ENCODE measurements at places on chromosomes 5 and 9.

GRCh38 chr9:13439685-13440476 is 160.4 kb upstream of the MPDZ start:
- no peak for DNase-seq

DNA sequence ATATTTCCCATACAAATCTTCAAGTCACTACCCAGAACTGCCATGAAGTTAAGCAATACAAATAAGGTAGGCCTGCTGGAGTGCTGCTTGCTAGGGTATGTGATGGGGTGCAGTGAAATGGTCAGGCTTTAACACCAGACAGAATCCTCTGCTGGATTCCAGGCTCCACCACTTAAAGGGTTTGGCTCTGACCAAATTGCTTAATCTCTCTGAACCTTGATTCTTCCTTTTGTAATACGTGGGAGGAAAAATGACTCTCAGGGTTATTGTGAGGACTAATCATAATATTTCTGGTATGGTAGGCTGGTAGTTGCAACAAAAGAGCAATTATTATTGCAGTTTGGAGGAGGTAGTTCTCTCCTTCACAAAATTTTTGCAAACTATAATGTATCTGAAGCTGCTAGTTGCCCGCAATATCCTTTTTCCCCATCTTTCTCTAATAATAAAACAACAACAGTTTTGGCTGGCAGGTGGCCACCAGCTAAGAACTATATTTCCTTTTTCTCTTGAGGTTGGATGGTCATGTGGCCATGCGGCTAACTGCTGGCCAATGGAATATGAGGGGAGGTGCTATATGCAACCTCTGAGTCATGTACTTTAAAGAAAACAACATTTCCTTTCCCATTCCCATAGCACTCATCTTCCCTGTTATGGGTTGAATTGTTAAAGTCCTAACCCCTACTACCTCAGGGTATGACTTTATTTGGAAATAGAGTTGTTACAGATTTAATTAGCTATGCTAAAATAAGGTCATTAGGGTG is 44.1 kb downstream of the CCL28 start:
- no peak for DNase-seq

- DNase-seq, result no peak
Observed at GRCh38 chr5:23396346-23396745, 111.1 kb upstream of the PRDM9 start.

- no peak for DNase-seq
Observed at GRCh38 chr5:80860924-80861613, 99.1 kb upstream of the RASGRF2 start.

DNA sequence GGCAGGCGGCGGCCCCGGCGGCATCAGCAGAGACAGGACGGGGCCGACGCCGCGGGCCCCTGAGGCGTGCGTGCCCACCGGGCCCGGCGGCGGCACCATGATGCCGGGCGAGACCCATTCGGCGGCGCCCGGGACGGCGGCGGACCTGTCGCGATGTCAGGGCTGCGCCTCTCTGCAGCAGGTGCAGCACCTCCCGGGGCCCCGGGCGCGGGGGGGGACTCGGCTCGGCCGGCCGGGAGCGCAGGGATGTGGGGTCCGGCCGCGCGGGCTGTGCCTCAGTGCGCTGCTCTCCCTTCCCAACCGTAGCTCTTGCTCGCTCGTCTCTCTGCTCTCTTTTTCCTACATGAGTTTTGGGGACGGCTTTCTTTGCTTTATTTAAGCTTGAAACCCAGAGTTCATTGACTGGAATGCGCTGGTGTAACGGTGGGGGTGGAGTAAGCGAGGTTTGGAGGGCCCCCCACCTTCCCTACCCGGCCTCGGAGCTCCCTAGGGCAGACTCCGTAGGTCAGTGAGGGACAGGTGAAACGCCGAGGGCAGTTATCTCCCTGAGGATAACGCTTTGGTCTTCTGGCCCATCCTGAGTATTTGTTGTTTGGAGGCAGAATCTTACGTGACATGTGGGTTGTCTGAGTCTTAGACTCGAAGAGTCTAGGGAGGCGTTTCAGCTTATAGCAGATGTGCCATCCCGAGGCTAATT is 490 bp downstream of the ICE1 start:
- no peak for DNase-seq

- DNase-seq, result peak; percentile 41
Observed at GRCh38 chr5:151772029-151772845, 483 bp downstream of the G3BP1 start.

DNA sequence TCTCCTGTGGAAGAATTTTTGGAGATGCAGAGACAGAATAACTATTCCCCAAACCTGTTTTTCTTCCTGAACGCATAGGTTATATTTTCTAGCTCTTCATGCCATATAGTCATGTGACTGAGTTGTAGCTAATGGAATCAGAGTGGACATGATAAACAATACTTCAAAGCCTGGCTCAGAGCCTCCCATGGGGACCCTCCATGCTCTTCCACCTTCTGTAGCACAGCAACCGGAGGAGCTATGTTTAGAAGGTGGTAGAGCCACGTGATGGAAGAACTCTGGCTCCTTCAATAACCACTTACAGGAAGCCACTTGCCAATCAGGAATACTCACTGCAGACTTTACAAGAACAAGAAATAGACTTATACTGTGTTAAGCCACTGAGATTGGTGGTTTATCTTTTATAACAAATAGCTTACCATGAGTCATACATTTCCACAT is 39.2 kb downstream of the NADK2 start:
- DNase-seq, result no peak

Data from activated naive CD8-positive, alpha-beta T cell treated with anti-CD3 and anti-CD28 coated beads, Interleukin-2, amount 50 U/mL, for 24 hours (primary cell).